ENCODE measurements at places on chromosomes 12 and 14.

- DNase-seq, result no peak
Measured at GRCh38 chr14:82412545-82412944, 878.9 kb upstream of the SEL1L start.

DNA sequence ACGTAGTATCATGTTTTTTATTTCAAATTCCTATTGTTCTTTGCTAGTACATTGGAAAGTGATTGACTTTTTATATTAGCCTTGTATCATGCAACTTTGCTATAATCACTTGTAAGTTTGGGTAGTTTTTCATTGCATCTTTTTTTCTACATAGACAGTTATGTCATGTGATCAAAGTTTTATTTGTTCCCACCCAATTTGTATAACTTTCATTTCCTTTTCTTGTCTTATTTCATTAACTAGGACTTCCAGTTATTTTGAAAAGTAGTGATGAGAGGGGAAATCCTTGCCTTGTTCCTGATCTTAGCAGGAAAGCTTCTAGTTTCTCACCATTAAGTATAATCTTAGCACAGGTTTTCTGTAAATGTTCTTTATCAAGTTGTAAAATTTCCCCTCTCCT is 9.8 kb upstream of the KRT6A start:
- no peak for DNase-seq

DNA sequence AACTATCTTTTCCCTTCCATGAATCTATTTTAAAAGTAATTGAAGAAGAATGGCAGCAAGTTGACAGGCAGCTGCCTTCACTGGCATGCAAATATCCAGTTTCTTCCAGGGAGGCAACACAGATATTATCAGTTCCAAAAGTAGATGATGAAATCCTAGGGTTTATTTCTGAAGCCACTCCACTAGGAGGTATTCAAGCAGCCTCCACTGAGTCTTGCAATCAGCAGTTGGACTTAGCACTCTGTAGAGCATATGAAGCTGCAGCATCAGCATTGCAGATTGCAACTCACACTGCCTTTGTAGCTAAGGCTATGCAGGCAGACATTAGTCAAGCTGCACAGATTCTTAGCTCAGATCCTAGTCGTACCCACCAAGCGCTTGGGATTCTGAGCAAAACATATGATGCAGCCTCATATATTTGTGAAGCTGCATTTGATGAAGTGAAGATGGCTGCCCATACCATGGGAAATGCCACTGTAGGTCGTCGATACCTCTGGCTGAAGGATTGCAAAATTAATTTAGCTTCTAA is 18.4 kb downstream of the TMPO start:
- no peak for DNase-seq

DNA sequence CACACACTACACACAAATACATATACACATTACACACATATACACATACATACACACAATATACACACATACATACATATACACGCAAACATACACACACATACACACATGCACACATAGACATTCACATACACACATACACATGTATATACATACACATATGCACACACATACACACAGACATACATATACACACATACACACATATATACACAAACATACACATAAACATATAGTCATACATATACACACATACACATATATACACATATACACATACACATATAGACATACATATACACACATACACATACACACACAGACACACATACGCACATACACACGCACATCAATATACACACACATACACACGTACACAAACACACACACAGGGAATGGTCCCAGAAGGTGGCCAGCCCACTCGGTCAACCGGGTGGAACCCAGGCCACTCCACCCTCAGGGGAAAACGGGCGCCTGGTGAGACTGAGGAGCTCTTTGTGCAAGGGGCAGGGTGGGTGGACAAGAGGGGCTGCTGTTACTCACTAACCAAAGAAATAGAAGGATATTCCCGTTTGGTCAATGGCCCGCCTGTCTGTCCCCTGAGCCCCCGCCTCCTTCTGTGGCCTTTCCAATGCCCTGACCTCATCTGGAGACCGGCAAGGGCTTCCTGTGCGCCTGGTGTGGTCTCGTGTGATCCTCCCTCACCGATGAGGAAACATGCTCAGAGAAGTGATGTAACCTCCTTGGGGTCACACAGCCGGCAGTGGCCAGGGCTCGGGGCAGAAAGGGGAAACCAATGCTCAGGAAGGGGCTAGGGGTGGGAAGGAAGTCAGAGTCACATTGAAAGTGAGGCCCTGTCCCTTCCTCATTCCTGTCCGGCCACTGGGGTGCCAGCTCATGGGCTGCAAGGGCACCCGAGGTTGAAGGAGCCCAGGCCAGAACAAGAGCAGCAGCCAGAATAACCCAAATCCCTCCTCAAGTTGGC is 5.3 kb downstream of the TRPV4 start:
- DNase-seq, result no peak

GRCh38 chr12:109281452-109281851 is 27.6 kb downstream of the FOXN4 start:
- DNase-seq, result no peak

DNA sequence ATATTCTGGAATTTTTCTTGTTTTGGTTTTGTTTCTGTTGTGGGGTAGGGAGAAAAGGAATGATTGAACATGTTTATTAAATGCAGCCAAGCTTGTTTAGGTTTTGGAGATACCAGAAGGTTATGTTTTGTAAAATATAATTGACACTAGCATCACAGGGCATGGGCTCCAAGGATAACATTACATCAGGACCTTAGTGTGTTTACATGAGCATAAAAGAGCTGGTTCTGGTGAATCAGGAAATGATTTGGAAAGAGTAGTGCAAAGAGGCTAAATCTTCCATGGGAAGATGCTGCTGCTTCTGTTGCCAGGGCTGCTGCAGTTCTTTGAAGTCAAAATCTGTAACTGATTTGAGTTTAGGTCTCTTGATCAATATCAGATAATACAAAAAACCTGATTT is 118.7 kb downstream of the ETNK1 start:
- DNase-seq, result no peak

- DNase-seq, result no peak
Measured at GRCh38 chr12:57219205-57219992, 2.8 kb downstream of the NXPH4 start.

DNA sequence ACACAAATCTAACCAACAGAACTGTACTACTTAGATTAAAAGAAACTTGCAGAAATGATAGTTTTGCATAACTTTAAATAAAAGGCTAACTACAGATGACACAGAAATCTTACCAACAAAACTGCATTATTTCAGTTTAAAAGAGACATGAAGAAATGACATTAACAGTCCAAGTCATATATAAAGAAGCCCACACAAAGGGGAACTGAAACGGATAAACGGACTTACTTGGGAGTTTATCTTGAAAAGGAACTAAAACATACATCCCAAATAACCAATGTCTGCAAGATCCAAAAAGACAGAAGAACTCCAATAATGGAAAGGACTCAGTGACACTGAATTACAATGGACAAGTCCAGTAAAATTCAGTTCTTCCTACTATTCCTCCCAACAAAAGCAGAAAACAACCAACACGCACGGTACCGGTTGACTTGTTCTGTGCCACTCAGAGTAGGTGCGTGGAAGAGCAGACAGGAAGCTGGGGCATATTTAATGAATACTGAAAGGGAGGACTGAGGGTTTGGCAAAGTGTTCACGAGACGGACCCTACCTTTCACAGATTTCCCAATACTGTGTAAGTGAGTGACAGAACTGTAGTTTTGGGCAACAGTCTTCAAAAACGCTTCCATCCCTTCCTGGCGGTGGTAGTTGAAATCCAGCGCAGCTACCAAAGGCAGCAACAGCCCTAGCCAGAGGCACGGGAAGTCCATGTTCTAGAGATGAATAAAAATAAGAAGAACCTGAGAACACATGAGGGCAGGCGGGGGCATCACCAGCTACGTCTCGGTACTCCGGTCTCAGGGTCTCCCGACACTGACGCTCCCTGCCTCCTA is 627 bp downstream of the CPM start:
- no peak for DNase-seq

DNA sequence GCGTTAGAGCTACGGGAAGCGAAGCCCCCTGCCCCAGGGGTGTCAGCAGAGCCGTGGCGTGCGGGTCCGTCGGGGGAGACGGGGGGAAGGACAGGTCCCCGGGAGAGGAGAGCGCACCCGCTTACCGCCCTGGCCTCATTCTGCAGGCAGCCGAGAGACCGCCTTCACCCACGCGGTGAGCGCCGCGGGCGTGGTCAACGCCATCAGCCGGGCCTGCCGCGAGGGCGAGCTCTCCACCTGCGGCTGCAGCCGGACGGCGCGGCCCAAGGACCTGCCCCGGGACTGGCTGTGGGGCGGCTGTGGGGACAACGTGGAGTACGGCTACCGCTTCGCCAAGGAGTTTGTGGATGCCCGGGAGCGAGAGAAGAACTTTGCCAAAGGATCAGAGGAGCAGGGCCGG is 10.5 kb downstream of the WNT5B start:
- no peak for DNase-seq

GRCh38 chr12:3598896-3599860 is 108.2 kb downstream of the PRMT8 start:
- no peak for DNase-seq

DNA sequence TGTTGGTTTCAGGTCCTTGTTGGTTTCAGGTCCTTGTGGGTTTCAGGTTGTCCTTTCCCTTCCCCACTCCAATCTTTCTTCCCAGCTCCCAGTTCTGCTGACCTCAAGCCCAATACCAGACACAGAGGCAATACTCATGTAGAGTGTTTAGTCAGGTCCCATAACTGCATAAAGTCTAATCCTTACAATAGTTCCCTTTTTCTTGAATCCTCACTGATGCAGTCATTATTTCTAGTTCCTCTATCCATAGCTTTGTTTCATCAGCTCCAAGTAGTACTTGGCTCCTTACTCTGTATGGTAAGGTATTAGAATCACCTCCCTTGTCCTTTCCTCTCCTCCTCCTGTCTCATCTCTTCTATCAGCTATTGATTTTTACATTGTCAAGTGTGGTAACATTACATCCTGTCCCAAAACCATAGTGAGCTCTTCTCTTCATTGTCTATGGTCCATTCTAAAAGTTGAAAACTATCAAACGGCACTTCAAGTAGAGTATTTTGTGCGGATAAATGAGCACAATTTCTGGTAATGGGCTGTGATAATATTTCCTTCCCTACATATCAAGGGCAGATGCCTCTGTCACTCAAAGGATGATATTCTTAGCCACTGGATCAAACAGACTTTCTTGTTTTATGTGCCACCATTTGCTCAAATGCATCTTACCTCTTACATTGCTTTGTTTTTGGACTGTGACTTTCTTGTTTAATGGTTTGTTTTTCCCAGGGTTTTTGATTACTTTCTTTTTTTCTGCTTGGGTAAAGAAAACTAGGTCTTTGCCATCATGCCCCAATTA is 57.2 kb upstream of the JDP2 start:
- DNase-seq, result no peak

GRCh38 chr12:48943221-48943620 is 14.1 kb downstream of the ARF3 start:
- no peak for DNase-seq

DNA sequence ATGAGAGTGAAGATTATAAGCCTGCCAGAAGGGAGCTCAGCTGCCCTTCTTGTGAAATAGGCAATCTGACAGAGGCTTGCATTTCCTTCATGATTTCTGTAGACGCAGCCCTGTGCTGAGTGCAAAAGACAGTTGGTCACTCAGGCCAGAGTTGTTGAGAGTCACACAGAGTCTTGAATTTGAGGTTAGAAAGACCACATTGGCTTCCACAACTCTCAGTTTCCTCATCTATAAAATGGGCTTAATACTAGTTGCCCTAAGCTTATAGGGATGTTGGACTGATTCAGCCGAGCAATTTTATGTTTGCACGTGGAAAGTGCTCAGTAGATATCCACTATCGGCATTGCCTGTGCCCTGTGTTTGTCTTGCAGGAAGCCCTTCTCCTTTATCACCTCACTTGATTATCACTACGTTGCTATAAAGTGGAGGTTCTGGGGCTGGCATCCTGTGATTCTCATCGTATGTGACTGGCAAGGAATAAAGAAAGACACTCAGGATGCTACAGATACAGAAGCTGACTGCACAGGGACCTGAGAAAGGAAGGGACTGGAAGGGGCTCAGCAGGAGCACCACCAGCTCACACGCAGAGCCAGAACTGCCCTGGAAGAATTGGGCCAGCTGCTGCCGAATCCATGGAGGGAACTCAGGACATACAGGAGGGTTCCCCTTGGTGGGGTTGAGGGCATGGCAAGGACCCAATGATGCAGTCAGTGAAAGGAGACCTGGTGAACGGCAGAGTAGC is 19.8 kb upstream of the SERPINA4 start:
- DNase-seq, result no peak

DNA sequence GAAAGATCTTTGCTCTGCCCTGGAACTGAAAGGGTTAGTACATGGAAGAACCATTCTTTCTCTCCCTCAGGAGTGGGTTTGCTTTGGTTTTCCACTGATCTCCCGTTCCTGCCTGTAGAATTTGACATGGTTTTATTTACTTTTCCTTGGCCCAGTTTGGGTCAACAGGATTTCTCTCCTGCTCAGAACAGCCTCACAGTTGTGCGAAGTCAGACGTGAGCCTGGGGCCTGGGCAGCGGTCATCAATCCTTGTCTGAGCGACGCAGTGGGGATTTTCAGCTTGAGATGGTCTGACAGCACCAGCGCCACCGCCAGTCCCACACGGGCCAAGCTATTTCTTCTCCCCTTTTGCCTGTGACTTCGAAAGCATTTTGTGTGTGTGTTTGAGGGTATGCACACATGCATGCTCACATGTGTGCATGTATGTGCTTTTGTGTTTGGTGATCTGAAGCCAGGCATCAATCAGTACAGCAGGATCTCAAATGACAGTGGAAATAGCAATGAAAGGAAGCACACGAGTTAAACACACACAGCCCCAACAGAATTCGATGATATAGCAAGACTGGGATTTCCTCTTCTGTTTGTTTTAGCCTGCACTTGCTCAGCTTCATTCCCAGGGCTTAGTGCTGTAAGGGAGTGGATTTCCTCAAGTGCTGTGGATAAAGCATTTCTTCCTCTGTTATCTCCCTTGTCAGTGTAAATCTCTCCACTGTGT is 58.3 kb downstream of the SMOC1 start:
- DNase-seq, result no peak

- peak; percentile 73 for DNase-seq
Measured at GRCh38 chr12:54360717-54361456, 3.4 kb downstream of the GPR84 start.

- no peak for DNase-seq
Measured at GRCh38 chr12:40650038-40650704, 42.1 kb upstream of the CNTN1 start.

GRCh38 chr12:70571029-70571428 is 66.2 kb downstream of the PTPRB start:
- DNase-seq, result no peak

DNA sequence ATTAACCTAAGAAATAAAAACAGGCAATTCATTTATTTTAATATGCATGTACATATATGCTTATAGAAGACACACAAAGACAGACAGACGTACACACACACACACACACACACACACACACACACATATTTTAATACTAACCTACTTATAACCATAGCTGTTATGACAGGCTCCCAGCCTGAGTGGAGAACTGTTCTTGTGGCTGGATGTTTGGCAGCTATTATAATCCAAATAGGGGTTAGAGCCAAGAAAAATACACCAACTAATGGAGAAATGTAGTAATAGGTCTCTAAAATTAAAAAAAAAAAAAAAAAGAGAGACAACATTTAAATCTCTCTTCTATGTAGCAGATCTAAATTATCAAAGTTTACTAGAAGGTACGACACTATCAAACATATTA is 91.8 kb downstream of the SLC41A2 start:
- no peak for DNase-seq

- DNase-seq, result no peak
Measured at GRCh38 chr14:104307627-104308401, 169.4 kb downstream of the KIF26A start.

GRCh38 chr12:29702972-29703371 is 80.8 kb downstream of the TMTC1 start:
- DNase-seq, result no peak

GRCh38 chr14:81031488-81031887 is 76.1 kb downstream of the TSHR start:
- DNase-seq, result no peak
